ENCODE measurements at places on chromosomes 7 and 10.

GRCh38 chr7:135215698-135216097 is 4.4 kb upstream of the WDR91 start:
- no peaks in the 10 kb centered on the region for H3K27me3 ChIP-seq
- H3K27ac ChIP-seq = no peak overlapping the region

DNA sequence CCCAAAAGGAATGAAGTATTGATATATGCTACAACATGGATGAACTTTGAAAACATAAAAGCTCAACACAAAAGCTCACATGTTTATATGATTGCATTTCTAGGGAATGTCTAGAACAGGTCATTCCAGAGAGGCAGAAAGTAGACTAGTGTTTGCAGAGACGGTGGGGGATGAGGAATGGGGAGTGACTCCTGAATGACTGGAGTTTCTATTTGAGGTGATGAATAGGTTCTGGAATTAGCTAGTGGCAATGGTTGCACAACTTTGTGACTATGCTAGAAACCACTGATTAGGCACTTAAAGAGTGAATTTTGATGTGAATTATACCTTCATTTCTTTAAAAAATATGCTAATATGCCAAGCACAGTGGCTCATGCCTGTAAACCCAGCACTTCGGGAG is 6.9 kb downstream of the KPNA7 start:
- no peak overlapping the region for H3K4me3 ChIP-seq
- no peak overlapping the region for H3K27ac ChIP-seq
- no peaks in the 10 kb centered on the region for H3K27me3 ChIP-seq
- no peak for DNase-seq
- H3K4me1 ChIP-seq = peaks cover 7% of the 10 kb centered on the region

DNA sequence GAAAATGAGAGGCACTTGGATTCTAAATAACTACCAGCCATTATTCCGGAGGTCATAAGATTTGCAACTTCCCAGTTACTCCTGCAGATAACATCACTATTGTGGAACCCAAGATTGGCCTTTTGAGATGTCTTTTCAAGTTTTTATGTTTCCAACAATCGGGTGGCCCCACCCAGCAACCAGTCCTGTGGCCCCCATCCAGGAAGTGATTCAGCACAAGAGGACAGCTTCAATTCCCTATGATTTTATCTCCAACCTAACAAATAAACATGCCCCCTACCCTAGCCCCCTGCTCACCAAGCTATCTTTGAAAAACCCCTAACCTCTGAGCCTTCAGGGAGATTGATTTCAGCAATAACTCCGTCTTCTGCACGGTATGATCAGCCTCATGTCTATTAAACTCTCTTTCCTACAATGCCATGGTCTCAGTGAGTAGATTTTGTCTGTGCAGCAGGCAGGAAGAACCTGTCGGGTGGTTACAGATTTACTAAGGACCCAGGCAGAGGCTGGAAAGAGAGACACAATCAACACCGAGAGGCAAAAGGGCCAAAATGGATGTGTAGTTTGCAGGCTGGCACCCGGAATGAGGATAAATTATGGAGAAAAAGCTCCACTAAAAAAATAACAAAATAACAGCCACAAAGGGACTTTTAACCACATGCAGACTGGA is 83.9 kb upstream of the UNC5B start:
- no peak overlapping the region for H3K27ac ChIP-seq
- peaks cover 3% of the 10 kb centered on the region for H3K36me3 ChIP-seq
- peaks cover 29% of the 10 kb centered on the region for H3K27me3 ChIP-seq
- no peak overlapping the region for H3K4me3 ChIP-seq

DNA sequence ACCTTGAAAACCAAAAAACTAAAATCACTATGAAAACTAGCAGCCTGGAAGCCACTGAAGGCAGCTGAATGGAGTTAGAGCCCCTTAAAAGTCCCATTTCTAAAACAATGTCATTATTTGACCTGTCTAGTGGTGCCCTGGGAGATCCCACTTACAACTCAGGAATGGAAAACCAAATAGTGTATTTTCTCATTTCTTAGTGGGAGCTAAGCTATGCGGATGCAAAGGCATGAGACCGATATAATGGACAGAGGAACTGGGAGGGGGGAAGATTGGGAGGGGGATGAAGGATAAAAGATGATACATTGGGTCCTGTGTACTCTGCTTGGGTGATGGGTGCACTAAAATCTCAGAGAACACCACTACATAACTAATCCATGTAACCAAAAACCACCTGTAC is 9.8 kb upstream of the GIMAP2 start:
- no peaks in the 10 kb centered on the region for H3K36me3 ChIP-seq
- H3K4me1 ChIP-seq = no peaks in the 10 kb centered on the region
- no peak overlapping the region for H3K27ac ChIP-seq
- H3K27me3 ChIP-seq = no peaks in the 10 kb centered on the region
- DNase-seq = no peak
- no peak overlapping the region for H3K4me3 ChIP-seq

DNA sequence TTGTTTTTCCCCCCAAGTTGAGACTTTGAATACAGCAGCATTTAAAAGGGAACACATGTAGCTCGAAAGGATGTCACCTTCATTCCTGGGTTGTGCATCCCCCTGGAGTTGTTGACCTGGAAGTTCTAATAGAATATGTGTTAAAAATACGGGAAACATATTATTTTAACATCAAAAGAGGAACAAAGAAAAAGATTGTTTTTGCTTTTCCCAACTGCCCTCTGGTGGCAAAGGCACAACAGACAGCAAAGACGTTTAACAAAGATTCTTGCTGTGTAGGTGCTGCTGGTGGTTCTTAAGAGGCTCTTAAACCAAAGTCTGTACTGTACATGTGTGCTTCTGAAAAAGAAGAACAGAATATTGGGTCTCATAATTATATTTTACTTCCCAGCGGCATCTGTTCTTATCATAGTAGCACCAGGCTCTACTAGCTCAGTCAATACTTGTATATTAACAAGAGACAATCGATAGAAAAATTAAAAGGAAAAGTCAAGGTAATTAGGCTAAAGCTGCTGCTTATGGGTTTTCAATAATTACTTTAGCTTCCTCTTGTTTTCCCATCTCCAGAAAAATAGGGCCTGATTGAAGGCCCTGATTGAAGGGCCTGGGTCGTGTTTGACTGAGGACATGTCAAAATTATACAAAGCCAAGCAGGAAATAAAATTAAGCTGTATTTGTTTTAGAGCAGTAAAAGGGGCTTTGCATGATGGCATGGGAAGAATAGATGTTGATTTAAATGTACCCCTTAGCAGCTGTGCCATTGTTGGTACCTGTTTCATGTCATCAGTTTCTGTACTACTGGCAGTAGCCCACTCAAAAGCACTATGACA is 384.2 kb upstream of the LRGUK start:
- no peak overlapping the region for H3K4me3 ChIP-seq
- no peak for DNase-seq
- H3K4me1 ChIP-seq = peaks cover 17% of the 10 kb centered on the region
- H3K27me3 ChIP-seq = no peaks in the 10 kb centered on the region

DNA sequence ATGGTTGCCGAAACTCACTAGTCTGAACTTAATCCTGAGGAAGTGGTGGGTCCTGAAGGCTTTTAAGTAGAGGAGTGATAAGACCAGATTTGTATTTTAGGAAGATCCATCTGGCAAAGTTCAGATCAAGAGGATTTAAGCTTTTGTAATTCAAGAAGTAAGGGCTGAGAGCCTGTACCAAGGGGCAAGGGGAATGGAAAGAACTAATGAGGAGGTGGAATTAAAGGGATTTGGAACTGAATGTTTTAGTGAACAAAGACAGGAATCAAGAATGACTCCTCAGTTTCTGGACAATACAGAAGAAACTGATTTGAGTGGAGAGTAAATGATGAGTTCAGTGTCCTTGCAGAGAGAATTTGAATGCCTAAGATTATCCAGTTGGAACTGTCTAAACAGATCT is 249.0 kb downstream of the C7orf25 start:
- H3K27ac ChIP-seq = no peak overlapping the region
- no peak for DNase-seq
- no peak overlapping the region for H3K4me3 ChIP-seq
- no peaks in the 10 kb centered on the region for H3K27me3 ChIP-seq

- peaks cover 72% of the 10 kb centered on the region for H3K4me1 ChIP-seq
- no peaks in the 10 kb centered on the region for H3K36me3 ChIP-seq
- H3K27me3 ChIP-seq = no peaks in the 10 kb centered on the region
- H3K4me3 ChIP-seq = peak overlapping the region; percentile 5
- peak overlapping the region; percentile 75 for H3K27ac ChIP-seq
- no peak for DNase-seq
Observed at GRCh38 chr10:61752111-61753011, 89.6 kb downstream of the CABCOCO1 start.

DNA sequence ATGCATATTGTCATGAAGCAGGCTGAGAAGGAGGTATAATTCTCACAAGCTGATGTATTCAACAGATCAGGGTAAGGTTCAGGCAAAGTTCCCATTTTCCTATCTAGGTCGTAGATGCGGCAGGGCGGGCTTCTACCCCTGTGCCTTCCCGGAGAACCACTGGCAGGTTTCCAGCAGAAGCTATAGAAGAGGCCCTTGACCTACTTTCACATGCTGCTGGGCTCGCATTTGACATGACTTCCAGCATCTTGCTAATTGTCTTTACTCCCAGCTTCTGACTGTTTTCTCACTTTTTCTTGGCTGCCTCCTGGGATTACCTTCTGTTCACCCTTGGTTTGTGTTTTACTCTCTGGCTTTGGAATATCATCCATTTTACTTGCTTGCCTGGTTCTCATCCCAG is 32.6 kb upstream of the ORC5 start:
- H3K27ac ChIP-seq = no peak overlapping the region
- H3K27me3 ChIP-seq = peaks cover 31% of the 10 kb centered on the region
- H3K4me1 ChIP-seq = no peaks in the 10 kb centered on the region
- H3K4me3 ChIP-seq = no peak overlapping the region
- DNase-seq = no peak
- no peaks in the 10 kb centered on the region for H3K36me3 ChIP-seq

- no peaks in the 10 kb centered on the region for H3K36me3 ChIP-seq
- no peaks in the 10 kb centered on the region for H3K4me1 ChIP-seq
- DNase-seq = no peak
- H3K4me3 ChIP-seq = no peak overlapping the region
- no peak overlapping the region for H3K27ac ChIP-seq
Observed at GRCh38 chr7:24214670-24215069, 69.3 kb upstream of the NPY start.

- peak overlapping the region; percentile 99 for H3K27ac ChIP-seq
- peaks cover 20% of the 10 kb centered on the region for H3K36me3 ChIP-seq
- H3K27me3 ChIP-seq = no peaks in the 10 kb centered on the region
- no peak for DNase-seq
- peak overlapping the region; percentile 98 for H3K4me3 ChIP-seq
Observed at GRCh38 chr7:47579458-47579857, 2.5 kb downstream of the TNS3 start.

- no peaks in the 10 kb centered on the region for H3K27me3 ChIP-seq
- H3K4me1 ChIP-seq = peaks cover 42% of the 10 kb centered on the region
- no peak for DNase-seq
- peaks cover 3% of the 10 kb centered on the region for H3K36me3 ChIP-seq
- no peak overlapping the region for H3K4me3 ChIP-seq
- peak overlapping the region; percentile 45 for H3K27ac ChIP-seq
Observed at GRCh38 chr7:28813243-28813962, 144.7 kb downstream of the TRIL start.

DNA sequence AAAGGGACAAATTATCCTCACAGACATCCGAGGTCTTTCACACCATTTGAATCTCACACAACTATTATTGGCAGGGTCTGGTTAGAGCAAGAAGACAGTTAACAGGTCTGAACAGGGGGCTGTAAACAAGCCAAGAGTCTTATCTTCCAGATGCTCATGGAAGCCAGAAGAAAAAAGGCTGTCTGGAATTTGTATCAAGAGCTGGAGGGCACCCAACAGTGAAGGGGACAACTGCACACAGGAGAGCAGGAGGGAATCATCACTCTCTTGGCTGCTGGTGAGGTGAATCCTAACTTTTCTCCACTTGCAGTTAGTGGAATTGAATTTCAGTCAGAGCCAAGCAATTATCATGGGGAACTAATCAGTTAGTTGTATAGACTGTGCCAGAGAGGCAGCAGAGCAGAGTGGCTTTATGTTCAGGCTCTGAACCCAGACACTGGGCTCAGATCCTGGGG is 880.2 kb upstream of the AUTS2 start:
- no peaks in the 10 kb centered on the region for H3K4me1 ChIP-seq

DNA sequence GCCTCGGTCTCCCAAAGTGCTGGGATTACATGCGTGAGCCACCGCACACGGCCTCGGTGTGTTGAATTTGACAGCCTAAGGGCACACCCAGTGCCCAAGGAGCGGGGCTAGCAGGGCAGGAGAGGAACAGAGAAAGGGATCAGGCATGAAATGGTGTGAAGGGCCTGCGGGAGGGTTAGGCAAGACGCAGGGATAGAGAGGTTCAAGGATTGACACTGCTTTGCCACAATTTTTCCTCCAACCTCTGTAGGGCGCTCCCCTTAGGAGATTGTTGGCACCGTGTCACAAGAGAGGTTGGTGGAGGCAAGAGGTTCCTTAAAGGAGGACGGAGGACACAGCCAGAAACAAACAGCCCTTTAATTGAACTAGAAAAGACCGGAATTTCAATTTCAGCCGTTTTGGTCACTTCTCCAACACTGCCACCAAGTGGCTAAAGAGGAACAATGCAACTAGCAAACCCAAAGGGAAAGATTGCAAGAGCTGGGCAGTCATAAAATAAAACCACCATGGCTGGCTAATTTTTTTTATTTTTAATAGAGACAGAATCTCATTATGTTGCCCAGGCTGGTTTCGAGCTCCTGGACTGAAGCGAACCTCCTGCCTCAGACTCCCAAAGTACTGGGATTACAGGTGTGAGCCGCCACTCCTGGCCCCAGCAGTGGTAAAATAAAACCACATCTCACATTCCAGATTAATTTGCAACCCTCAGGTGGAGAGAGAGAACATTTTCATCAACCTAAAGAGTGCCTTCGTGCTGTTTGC is 6.9 kb upstream of the CREB3L2 start:
- H3K4me3 ChIP-seq = peak overlapping the region; percentile 29
- H3K4me1 ChIP-seq = peaks cover 16% of the 10 kb centered on the region
- DNase-seq = no peak
- H3K36me3 ChIP-seq = no peaks in the 10 kb centered on the region
- no peaks in the 10 kb centered on the region for H3K27me3 ChIP-seq

DNA sequence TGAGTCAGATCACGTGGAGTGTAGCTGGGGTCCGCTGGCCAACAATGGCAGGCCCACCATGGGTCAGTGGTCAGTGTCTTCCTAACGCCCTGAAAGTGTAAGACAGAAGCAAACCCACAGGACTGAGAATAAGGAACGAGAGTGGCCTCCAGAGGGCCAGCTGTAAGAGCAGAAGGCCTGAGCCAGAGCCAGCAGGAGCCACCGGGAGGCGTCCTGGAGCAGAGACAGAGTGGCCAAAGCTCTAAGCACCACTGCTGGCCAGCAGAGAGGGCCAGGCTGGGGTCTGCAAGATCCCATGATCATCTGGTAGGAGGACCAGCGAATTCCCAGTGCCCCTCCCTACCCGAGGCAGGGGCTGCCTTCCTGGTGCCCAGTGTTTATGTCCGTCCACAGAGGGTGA is 9.2 kb downstream of the CCDC201 start:
- H3K36me3 ChIP-seq = no peaks in the 10 kb centered on the region
- H3K4me1 ChIP-seq = no peaks in the 10 kb centered on the region
- peaks cover 14% of the 10 kb centered on the region for H3K27me3 ChIP-seq
- H3K4me3 ChIP-seq = no peak overlapping the region
